Endothelial cell of coronary artery (primary cell): ENCODE measurements at places on chromosomes 2 and 18. TPM values are rescaled to one million over a fixed set of nuclear protein-coding genes. Genes with fewer than 3 reads are reported as not detected.

SLC38A11 gene
- not detected in 2 replicates for total RNA-seq

VIL1 gene
- not detected in 2 replicates for total RNA-seq

CROCC2 gene
- not detected in 2 replicates for total RNA-seq

CIB4 gene
- total RNA-seq = not detected in 2 replicates

ARHGAP28 gene
- total RNA-seq = 0.28 and 8.3 TPM in 2 replicates

CCDC141 gene
- 0.09 TPM in 1 of 2 replicates, not detected in the other for total RNA-seq

CYS1 gene
- 0.09 and 0.19 TPM in 2 replicates for total RNA-seq

SPHKAP gene
- total RNA-seq = not detected in 2 replicates

ALPI gene
- total RNA-seq = not detected in 2 replicates

ACTR2 gene
- total RNA-seq = 134 and 158 TPM in 2 replicates

DLGAP1 gene
- 0.09 and 0.18 TPM in 2 replicates for total RNA-seq

ITPRID2 gene
- 148 and 200 TPM in 2 replicates for total RNA-seq

TRIM43 gene
- not detected in 2 replicates for total RNA-seq

CERS6 gene
- total RNA-seq = 7.7 and 9.9 TPM in 2 replicates

DBI gene
- 77.4 and 83.5 TPM in 2 replicates for total RNA-seq

HOXD4 gene
- total RNA-seq = 0.36 and 2.8 TPM in 2 replicates

REG1B gene
- total RNA-seq = not detected in 2 replicates

SERPINB11 gene
- total RNA-seq = not detected in 2 replicates

RNASEH1 gene
- total RNA-seq = 29.9 and 36.5 TPM in 2 replicates

AOX1 gene
- 3.9 and 14.3 TPM in 2 replicates for total RNA-seq

ACYP2 gene
- total RNA-seq = 3.9 and 6.6 TPM in 2 replicates

FSHR gene
- not detected in 2 replicates for total RNA-seq

CYP26B1 gene
- total RNA-seq = 0.63 and 1.3 TPM in 2 replicates

ABHD1 gene
- under 0.01 TPM in 1 of 2 replicates, not detected in the other for total RNA-seq

HOXD10 gene
- not detected in 2 replicates for total RNA-seq

MPP4 gene
- total RNA-seq = 7.4 and 8.9 TPM in 2 replicates

SLC25A12 gene
- 13.1 and 13.2 TPM in 2 replicates for total RNA-seq

REG3G gene
- total RNA-seq = not detected in 2 replicates

COL6A3 gene
- 0.72 and 497 TPM in 2 replicates for total RNA-seq

SMYD5 gene
- total RNA-seq = 14.6 and 16.5 TPM in 2 replicates

SF3B1 gene
- 160 and 179 TPM in 2 replicates for total RNA-seq
